ENCODE measurements at places on chromosomes 3 and 15.

DNA sequence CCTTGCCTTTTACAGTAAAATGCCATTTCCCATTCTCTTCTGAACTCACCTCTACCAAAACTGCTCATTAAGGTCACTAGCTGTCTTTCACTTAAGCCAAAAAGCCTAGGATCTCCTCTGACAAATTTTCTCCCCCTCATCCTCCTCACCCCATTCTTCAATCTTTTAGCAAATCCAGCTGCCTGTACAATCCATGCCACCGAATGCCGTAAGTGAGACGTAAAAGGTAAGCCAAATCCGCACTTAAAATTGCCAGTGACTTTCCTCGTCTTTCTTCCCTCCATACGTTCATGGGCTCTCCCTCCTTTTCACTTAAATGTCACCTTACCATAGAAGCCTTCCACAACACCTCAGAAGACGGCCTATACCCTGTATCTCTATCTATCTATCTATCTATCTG, 13.8 kb downstream of the PSMD6 start:
- DNase-seq, result no peak

DNA sequence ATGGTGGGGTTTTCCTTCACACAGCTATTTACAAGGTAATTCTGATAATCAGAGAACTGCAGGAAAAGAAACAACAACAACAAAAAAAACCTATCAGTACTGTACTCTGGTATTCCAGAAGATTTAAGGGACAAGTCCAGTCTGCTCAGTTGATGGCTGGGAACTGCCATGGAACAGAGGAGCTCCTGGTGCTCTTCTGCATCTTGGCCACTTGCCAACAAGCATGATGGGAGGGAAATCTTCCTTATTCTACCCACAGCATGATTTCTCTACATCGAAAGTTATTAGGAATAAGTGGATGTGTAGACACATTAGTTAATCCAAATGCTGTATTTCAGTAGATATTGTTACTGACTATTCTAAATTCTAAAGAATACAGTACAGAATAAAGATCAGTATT, 51.7 kb downstream of the RASGRP1 start:
- DNase-seq, result no peak

DNA sequence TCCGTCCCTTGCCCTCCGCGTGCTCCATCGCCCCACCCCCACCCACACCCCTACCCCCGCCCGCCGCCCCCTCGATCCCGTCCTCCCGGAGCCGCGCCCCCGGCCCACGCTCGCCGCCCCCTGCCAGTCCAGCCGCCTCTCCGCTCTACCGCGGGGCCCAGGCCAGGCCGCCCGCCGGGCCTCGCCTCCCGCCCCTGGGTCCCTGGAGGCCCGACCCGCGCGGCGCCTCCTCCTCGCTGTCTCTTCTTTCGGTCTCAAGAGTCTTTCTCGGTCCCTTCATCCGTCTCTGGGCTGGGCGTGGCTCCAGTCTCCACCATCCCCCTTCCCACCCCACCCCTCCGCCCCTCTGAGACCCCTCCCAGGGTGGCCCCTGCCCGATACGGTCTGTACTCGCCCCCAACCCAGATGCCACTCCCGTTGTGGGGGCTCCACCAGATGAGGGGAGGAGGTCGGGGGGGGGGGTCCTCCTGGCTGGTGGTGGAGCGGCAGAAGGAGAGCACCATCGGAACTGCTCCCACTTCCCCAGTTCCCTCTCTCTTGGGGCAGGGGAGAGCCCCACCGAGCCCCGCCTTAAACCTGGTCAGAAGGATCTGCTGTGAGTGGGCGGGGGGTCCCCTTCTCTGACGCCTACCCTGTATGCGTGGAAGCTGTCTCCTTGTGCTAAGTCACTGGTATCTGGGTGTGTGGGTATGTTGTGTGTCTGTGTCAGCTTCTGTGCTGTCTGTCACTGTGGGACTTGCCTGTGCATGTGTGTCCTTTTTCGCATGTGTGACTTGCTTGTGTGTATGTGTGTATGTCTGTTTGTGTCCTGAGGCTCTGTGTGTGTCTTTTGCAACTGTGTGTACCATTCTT, 1.0 kb downstream of the PRKCD start:
- no peak for DNase-seq

DNA sequence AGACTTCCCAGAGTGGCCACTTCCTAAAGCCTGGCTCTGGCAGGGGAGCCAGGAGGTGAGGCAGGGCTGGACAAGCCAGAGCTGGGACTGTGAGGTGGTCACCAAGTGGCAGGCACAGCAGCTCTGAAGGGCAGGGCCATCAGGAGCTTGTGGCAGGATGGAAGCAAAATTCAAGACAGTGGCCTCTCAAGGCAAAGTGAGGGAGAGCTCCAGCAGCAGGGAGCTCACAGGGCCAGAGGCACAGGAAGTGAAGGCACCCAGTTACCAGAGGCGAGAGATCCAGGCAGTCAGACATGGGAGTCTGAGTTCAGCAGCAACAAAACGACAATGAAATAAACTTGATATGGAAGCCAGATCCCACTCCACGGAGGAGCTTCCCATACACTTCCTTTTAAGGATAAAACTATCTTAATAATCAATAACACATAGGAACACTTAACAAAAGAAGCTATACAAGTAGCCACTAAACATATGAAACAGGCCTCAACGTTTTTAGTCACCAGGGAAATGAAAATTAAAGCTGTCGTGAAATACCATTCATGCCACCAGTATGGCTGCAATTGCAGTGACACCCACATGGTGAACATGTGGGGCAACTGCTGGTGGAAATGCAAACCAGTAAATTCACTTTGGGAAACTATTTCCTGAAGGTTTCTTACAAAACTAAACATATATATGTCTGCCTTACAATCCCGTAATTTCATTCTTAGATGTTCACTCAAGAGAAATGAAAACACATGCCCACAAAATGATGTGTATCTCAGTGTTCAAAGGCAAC, 35.4 kb upstream of the TMEM158 start:
- DNase-seq, result no peak

GRCh38 chr3:152971880-152972279, 136.9 kb downstream of the P2RY1 start:
- no peak for DNase-seq

- no peak for DNase-seq
Observed at GRCh38 chr15:70517194-70517590, 246.2 kb downstream of the UACA start.

GRCh38 chr3:84209474-84209873, 749.3 kb upstream of the CADM2 start:
- no peak for DNase-seq

DNA sequence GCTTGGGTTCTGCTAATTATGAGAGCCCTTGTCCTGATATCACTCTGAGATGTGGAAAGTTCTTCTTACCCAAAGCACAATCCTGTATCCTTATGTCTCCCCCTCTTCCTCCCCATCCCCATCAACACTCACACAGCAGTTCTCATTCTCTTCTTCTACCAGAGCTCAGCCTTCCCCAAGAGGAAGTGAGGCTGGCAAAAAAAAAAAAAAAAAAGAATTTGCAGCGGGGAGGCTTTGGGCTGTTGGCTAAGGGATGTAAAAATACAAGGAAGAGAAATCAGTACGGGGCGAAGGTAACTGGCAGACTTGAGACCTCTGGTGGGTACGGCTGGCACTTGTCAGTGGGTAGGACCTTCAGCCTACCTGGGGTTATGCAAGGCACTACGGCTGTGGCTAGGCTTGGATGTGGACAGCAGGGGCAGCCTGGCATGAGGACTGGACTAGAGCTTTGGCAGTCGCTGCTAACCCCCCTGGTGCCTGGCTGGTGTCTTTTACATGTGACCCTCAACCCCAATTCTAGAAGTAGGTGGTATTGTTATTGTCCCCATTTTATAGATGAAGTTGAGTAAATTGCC, 5.4 kb downstream of the VIPR1 start:
- no peak for DNase-seq

DNA sequence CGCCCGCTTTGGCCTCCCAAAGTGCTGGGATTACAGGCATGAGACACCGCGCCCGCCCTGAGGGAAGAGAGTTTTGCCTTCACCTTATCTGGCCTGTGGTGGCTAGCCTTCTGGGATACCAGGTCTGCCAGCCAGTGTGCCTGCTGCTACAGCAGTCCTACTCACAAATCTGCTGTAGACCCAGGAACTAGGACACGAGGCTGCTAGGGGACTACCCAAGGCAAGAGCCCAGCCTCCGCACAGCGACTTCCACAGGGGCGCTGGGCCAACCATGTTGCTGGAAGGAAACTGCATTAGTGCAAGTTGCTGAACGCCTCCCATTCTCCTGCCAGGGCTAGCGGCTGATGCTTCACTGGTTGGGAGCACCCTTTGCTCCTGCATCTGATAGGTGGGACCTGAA, 53.7 kb downstream of the DHX30 start:
- DNase-seq, result no peak

GRCh38 chr3:4751502-4752101, 227.6 kb upstream of the BHLHE40 start:
- no peak for DNase-seq

GRCh38 chr3:99823723-99824711, 6.4 kb downstream of the CMSS1 start:
- no peak for DNase-seq

Measured in right lung (tissue), 10 donors.